ENCODE measurements at places on chromosomes 1 and 21. TPM values are rescaled to one million over a fixed set of nuclear protein-coding genes. Genes with fewer than 3 reads are reported as not detected.

TAF13 gene
- 22.7 TPM for total RNA-seq

TACSTD2 gene
- total RNA-seq = not detected

DNM3 gene
- 0.30 TPM for total RNA-seq

GJB5 gene
- total RNA-seq = not detected

SCAF4 gene
- 111 TPM for total RNA-seq

- peak; percentile 40 for DNase-seq
Measured at GRCh38 chr1:43225168-43225567, 44.6 kb upstream of the TMEM125 start.

DNA sequence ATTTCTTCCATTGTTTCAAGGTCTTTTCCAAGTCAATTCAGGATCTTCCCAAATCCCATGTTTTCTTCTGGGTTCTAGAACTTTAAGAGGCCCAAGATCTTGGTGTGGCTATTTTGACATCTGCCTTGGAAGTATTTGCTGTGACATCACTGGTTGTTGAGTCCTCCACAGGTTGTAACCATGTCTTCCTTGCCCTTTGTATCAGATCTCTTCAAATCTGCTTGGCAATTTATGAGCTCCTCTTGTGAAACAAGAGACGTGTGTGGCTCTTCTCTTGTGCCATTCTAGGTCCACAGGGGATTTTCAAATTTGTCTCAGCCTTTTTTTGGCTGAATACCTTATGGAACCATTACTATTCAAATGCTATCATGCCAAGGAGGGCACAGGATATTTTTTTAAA is 60.3 kb upstream of the KCNK2 start:
- no peak for DNase-seq

DNA sequence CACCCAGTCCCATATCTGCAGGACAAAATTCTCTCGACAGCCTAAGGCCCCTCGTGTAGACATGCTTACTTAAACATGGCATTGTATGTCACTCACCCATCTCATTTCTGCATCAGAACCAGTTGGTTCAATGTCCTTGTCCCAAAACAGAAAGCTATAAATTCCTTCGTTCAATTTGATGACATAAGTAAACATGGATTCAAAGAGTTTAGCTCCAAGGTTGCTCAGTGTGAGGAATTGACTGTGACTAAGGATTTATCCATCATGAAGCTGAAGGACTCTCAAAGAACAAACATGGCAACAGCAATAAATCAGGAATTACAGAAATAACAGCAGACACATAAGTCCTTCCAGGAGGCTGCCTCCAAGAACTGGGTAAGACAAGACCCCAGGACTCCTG is 237.2 kb downstream of the TOMM20 start:
- DNase-seq = no peak

GRCh38 chr1:207397525-207397926 is 56.6 kb upstream of the CR2 start:
- no peak for DNase-seq

DNA sequence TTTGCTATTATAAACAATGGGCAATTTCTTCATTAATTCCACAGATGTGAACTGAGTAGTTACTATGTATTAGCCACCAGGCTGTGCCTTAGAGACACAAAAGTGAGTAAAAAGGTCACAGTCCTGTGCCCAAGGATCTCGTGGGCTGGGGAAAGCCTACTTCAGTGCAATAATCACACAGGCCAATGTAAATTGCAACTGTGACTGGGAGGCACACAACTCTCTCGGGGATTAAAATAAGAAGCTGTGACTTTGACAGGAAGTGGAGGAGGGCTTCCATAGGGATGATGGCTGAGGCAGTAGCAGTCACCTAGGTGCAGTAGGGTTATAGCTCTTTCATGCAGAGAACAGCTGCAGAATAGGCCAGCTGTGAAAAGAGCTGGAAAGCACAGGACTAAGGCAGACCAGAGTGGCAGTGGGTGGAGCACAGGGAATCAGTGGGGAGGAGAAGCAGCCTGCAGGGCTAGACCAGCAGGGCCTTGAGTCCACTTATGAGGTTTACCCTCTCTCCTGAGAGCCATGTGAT is 121.9 kb downstream of the MAB21L3 start:
- peak; percentile 76 for DNase-seq

- DNase-seq = no peak
Measured at GRCh38 chr1:202613571-202613970, 96.7 kb downstream of the SYT2 start.

DNA sequence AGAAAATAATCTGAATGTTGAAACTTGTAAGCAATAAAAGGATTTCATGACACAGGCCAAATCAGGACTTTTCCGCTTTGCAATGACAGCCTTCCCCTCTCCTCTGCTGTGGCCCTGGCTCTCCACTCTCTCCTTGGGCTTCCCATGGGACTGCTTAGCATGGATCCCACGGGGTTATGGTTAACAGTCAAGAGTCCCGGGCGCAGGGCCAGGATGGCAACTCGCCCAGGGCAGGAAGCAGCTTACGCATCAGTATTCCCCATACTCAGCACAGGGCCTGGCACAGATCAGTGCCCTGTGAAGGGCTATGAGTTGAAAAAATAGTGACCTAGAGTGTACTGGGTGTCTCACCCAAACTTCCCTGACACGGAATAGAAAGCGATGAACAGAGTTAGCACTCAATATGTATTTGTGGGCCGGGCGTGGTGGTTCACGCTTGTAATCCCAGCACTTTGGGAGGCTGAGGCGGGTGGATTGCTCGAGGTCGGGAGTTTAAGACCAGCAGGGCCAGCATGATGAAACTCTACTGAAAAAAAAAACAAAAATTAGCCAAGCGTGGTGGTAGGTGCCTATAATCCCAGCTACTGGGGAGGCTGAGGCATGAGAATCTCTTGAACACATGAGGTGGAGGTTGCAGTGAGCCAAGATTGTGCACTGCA is 29.1 kb upstream of the GRHL3 start:
- DNase-seq = no peak

DNA sequence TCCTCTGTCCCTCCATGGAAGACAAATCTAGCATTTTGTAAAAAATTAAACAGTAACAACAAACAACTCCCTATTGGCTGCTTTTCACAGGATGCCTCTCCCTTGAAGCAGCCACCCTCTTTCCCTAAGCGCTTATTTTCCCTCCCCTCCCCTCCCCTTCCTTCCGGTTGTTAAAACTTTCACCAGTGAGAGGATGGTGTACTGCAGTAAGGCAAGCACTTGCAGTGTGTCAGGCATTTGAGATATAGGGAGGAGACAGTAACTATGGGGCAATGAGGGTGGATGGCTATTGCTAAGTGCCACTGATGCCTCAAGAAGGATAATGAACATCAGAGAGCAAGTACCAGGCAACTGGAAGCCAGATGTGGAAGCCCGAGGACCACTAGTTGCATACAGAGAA is 19.1 kb upstream of the KIAA1614 start:
- no peak for DNase-seq

DNA sequence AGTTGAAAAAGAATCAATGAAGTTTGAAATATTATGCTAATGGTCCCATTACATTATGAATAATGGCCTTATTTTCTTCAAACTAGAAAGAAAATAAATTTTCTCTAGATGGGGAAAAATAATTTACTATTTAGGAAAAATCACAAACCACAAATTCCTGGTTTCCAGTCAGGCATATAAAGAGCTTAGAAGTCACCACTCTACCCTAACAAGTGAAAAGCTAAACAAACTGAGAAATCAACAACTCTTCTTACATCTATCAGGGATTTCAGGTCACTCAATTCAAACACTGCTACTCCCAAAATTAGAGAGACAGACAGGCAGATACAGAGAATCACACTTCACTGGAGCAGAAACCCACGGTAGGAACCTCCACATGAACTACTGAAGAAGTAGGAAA is 82.1 kb upstream of the LRRC7 start:
- no peak for DNase-seq

- DNase-seq = no peak
Measured at GRCh38 chr1:203771901-203772301, 6.9 kb downstream of the LAX1 start.

- peak; percentile 59 for DNase-seq
Measured at GRCh38 chr1:235417086-235417697, 50.0 kb downstream of the TBCE start.

GRCh38 chr1:245645406-245645805 is 490.6 kb downstream of the KIF26B start:
- DNase-seq = no peak

DNA sequence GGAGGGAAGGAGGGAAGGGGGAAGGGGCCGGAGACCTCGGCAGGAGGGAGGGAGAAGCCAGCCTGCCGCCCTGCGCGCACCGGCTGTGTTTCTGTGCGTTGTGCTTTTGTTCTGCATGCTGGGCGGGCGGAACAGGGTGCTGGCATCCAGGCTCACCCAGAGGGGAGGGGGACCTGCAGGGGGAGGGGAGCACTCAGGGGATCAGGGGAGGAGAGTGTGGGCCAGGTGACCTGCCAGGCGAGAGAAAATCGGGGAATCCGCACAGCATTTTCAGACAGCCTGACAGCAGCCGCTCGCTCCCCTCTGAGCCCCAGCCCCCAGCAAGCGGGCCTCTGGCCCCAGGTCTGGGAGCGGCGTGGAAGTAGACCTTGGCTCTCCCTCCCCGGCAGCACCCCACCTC is 54.7 kb downstream of the RIPK4 start:
- DNase-seq = no peak

All from OCI-LY7 (cell line).